Suprapubic skin (tissue), 4 donors: ENCODE measurements at places on chromosomes 12 and 14.
A peak's percentile ranks its signal among the peaks of the same experiment; 100 is the strongest.

DNA sequence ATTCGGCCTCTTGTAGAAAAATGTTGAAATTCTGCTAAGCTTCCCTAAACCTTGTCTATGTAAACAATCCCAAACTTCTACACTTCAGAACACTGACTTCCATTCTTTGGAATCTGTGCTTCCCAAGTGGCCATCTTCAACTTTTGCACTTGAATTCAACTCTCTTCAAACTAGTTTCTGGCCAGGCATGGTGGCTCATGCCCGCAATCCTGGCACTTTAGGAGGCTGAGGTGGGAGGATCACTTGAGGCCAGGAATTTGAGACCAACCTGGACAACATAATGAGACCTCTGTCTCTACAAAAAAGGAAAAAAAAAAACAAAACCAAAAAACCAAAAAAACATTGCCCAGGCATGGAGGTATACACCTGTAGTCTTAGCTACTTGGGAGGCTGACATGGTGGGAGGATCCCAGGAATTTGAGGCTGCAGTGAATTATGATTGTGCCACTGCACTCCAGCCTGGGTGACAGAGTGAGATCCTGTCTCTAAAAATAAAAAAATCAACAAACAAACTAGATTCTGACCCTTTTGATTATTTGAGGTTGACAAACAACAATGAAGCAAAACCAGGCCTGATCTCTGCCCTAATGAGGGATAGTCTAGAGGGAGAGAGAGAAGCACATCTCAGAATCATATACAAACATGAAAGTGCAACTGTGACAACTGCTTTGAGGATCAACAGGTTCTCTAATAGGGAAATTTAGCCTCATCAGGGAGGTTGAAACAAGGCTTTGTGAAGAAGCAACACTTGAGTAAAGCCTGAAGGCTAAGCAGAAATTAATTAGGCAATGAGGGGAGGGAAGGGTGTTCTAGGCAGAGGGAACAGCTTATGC, 11.6 kb upstream of the C12orf75 start:
- H3K27ac ChIP-seq = no peak overlapping the region
- no peaks in the 10 kb centered on the region for H3K36me3 ChIP-seq
- H3K4me1 ChIP-seq = peaks cover 18% of the 10 kb centered on the region
- no peak for DNase-seq
- H3K4me3 ChIP-seq = no peak overlapping the region

GRCh38 chr12:50676756-50677155, 87.1 kb upstream of the ATF1 start:
- peaks cover 50% of the 10 kb centered on the region for H3K36me3 ChIP-seq
- no peak overlapping the region for H3K4me3 ChIP-seq
- no peaks in the 10 kb centered on the region for H3K4me1 ChIP-seq
- H3K27me3 ChIP-seq = no peaks in the 10 kb centered on the region
- no peak for DNase-seq

DNA sequence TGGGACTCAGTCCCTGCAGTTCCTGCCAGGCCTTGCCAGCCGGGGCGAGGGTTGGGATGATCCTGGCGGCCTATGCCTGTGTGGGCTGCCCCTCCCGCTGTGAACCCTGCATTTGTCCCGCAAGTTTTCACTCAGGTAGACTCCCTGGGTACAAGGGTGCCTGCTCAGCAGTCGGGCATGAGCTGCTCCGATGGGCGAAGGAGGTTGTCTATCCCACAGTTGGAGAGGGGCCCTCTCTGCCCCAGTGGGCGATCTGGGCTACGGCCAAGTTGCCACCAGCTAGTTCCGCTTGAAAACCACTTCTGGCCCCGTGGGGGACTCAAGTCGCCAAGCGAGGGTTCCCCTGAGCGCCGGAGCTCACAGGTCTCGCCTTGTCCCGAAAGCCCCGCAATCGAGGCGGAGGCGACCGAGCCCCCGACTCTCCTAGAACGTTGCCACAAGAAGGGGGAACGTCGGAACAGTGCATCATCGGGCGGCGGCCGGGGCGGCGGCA, 365 bp upstream of the TPI1 start:
- peaks cover 59% of the 10 kb centered on the region for H3K36me3 ChIP-seq
- peak overlapping the region; percentile 97 for H3K4me3 ChIP-seq
- peak overlapping the region; percentile 94 for H3K27ac ChIP-seq
- peaks cover 46% of the 10 kb centered on the region for H3K4me1 ChIP-seq
- DNase-seq = peak; percentile 91
- H3K27me3 ChIP-seq = no peaks in the 10 kb centered on the region

DNA sequence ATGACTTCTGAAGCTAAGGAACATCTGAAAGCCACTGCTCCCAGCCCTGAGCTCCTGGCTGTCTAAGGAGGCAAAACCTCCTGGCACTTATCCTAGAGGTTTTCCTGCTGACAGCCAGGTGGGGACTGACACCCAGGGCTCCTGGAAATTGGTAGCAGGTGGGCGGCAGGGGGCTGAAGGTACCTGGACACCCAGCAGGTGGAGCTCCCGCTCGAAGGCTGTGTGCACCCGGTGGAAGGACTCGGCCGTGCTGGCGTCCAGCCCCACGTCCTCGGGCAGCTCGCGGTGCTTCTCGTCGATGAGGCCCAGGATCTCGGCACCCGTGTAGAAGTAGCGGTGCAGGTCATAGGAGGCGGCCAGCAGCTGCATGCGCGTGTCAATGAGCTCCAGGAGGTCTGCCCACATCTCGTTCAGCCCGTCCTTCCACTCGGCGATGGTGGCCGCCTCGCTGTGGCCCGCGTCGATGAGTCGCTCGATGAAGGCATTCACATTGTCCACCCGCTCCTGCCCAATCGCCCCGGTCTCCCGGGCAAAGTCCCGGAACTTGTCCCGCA, 68.2 kb downstream of the PLEKHG3 start:
- H3K4me1 ChIP-seq = no peaks in the 10 kb centered on the region
- no peak for DNase-seq
- H3K27ac ChIP-seq = no peak overlapping the region
- H3K36me3 ChIP-seq = no peaks in the 10 kb centered on the region
- H3K27me3 ChIP-seq = no peaks in the 10 kb centered on the region
- H3K4me3 ChIP-seq = no peak overlapping the region

DNA sequence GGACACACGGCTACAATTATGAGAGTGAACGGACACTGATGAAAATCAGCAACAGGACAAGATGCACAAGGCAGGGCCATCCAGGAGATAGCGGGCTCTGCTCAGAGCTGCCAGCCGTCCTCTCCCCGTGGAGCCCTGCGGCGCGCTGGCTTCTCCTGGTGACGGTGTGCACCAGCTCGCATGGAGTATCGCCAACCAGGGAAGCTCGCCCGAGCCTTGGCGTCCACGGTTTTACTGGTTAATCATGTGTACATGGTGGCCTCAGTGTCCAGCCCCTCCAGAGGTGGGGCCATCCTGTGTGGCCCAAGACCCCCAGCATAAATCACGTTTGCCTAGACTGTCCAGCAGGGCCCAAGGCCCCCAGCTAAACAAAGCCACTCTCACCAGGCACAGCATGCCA, 31.2 kb upstream of the DYNC1H1 start:
- no peak overlapping the region for H3K4me3 ChIP-seq
- peaks cover 3% of the 10 kb centered on the region for H3K4me1 ChIP-seq
- peak; percentile 45 for DNase-seq
- no peaks in the 10 kb centered on the region for H3K36me3 ChIP-seq
- peaks cover 9% of the 10 kb centered on the region for H3K27me3 ChIP-seq

DNA sequence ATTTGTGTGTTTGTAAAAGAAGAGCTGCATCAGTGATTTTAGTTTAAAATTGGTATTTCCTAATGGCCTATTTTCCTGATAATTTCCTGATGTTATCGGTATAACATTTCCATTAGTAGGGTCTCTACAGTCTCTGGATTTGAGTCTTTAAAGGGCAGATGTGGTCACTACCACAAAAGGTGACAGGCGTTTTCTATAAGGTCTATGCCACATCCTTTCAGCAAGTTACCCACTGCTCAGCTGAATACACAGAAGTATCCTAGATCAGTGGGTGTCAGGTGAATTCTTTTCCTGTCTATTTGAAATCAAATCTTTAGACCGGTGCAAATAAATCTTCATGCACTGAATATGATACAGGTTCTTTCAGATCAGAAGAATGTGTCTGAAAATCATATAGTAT, 90.2 kb downstream of the LIN7A start:
- no peak overlapping the region for H3K27ac ChIP-seq
- DNase-seq = no peak
- H3K4me3 ChIP-seq = no peak overlapping the region
- no peaks in the 10 kb centered on the region for H3K4me1 ChIP-seq

GRCh38 chr12:80807640-80808288, 91.1 kb downstream of the MYF5 start:
- H3K27me3 ChIP-seq = no peaks in the 10 kb centered on the region
- no peak for DNase-seq
- H3K4me1 ChIP-seq = no peaks in the 10 kb centered on the region
- no peak overlapping the region for H3K4me3 ChIP-seq
- no peaks in the 10 kb centered on the region for H3K36me3 ChIP-seq
- H3K27ac ChIP-seq = no peak overlapping the region

- H3K4me1 ChIP-seq = no peaks in the 10 kb centered on the region
- peaks cover 3% of the 10 kb centered on the region for H3K27me3 ChIP-seq
- no peak overlapping the region for H3K27ac ChIP-seq
- no peaks in the 10 kb centered on the region for H3K36me3 ChIP-seq
- no peak overlapping the region for H3K4me3 ChIP-seq
- DNase-seq = no peak
Observed at GRCh38 chr12:119231774-119232173, 53.0 kb downstream of the HSPB8 start.

GRCh38 chr12:71085575-71085974, 72.2 kb downstream of the TSPAN8 start:
- H3K27ac ChIP-seq = no peak overlapping the region
- DNase-seq = no peak
- H3K27me3 ChIP-seq = no peaks in the 10 kb centered on the region
- no peaks in the 10 kb centered on the region for H3K36me3 ChIP-seq
- H3K4me3 ChIP-seq = no peak overlapping the region

GRCh38 chr12:78146365-78146772, 315.7 kb downstream of the NAV3 start:
- no peaks in the 10 kb centered on the region for H3K36me3 ChIP-seq
- DNase-seq = no peak
- H3K27ac ChIP-seq = no peak overlapping the region
- no peaks in the 10 kb centered on the region for H3K27me3 ChIP-seq
- H3K4me3 ChIP-seq = no peak overlapping the region
- no peaks in the 10 kb centered on the region for H3K4me1 ChIP-seq

DNA sequence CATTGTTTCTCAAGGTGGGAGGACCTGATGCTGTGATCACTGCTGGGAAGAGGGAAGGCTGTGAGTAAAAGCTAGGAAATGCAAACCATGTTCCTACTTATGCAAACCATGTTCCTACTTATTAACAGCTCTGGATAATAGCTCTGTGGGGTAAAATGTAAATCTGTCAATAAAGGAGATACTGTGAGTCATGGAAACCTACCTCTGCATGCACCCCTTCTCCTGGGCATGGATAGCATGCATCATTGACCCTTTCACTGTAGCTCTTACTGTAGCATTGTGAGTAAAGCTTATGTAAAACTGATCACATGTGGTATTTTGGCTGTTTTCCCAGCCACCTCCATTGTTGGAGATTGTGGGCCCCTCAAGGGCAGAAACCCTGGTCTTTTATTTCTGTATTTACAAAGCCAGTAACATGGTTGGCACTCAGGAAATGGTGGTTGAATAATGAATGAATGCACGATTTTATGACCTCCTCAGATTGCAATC, 253.7 kb downstream of the GRIN2B start:
- H3K27me3 ChIP-seq = no peaks in the 10 kb centered on the region
- no peaks in the 10 kb centered on the region for H3K4me1 ChIP-seq
- DNase-seq = no peak
- no peak overlapping the region for H3K4me3 ChIP-seq
- no peaks in the 10 kb centered on the region for H3K36me3 ChIP-seq
- no peak overlapping the region for H3K27ac ChIP-seq

DNA sequence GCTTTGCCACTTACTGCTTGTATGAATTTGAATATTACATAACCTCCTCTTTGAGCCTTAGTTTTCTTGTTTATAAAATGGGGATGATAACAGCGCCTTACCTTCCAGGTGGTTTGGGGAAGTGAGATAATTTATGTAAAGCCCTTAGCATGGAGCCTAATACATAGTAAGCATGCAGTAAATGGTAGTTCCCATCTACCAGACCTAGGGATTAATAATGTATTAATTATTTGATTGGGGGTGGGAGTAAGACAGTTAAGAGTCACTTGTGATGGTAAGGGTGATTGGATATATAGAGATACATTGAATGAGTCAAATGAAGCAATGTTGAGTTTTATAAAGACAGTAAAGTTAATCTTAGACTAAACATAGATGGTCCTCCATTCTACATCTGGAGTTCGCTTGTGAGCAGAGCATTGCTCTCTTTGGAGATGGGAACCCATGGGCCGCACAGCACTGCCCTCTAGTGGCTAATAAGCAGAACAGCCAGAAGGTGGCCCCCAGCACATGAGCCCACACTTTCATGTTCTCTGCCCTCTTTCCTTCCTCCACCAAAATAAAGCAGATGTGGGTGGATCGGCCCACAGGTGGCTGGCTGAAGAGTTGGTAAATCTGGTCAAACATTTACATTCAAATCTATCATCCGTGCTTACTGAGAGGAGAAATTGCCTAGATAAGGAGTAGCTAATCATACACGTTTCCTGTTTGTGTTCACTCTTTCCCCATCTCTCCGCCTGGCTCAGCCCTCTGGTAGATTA, 26.5 kb upstream of the TAMALIN start:
- H3K4me1 ChIP-seq = peaks cover 3% of the 10 kb centered on the region
- peak; percentile 87 for DNase-seq
- H3K27ac ChIP-seq = no peak overlapping the region
- H3K36me3 ChIP-seq = peaks cover 77% of the 10 kb centered on the region
- H3K4me3 ChIP-seq = no peak overlapping the region

DNA sequence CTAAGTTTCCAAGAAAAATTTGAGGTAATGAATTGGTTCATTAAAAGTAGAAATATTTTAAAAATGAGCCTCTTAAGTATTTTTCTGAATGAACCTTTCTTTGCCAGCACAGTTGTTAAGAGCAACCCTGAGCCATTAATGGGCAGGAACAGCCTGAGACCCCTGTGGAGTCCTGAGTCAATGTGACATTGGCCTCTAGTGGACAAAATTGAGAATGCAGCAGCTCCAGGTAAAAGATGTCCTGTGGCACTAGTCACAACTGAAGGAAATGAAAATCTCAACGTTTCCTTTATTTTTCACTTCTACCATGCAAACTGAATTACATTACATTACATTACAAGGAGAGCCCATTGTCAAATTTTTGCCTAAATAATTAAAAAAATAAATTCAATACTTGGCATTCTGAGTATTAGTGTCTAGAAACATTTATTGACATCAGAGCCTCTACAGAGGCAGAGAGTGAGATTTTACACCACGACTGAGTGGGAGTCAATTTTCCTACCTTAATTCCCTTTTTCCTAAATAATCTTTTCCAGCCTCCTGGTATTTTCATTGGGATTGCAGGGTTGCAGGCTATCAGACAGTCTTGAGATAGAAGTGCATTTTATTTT, 135.7 kb downstream of the PPM1H start:
- no peaks in the 10 kb centered on the region for H3K27me3 ChIP-seq
- no peak overlapping the region for H3K27ac ChIP-seq
- H3K4me3 ChIP-seq = no peak overlapping the region
- DNase-seq = no peak

- no peaks in the 10 kb centered on the region for H3K27me3 ChIP-seq
- no peaks in the 10 kb centered on the region for H3K36me3 ChIP-seq
- peak overlapping the region; percentile 57 for H3K27ac ChIP-seq
- DNase-seq = no peak
Observed at GRCh38 chr14:35387219-35387618, 17.3 kb downstream of the NFKBIA start.

- no peak overlapping the region for H3K4me3 ChIP-seq
- peak overlapping the region; percentile 49 for H3K27ac ChIP-seq
- no peaks in the 10 kb centered on the region for H3K27me3 ChIP-seq
Observed at GRCh38 chr12:107025671-107026070, 38.7 kb upstream of the MTERF2 start.
